ENCODE measurements at places on chromosomes 7 and 10.

DNA sequence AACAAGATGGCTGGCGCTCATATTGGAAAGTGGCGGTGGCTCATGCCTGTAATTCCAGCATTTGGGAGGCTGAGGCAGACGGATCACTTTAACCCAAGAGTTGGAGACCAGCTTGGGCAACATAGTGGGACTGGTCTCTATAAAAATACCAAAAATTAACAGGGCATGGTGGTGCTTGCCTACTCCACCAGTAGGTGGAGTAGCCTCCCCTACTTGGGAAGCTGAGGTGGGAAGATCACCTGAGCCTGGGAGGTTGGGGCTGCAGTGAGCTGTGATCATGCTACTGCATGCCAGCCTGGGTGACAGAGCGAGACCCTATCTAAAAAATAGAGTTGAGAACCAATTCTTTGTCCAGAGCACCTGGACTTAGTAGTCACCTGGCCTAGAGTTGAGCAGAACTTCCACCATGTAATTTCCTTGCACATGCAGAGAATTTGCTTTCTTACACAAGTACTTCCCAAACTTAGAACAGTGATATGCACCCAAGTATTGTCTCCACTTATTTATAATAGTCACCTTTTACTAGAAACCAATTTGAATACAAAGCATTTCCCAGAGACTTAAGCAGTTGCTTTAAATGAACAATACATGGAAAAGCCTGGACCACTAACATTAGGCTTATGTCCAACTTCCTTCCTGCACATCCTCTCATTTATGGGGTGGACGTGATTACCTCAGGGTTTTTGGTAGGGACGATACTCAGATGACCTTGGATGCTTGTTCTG, 15.9 kb downstream of the LAMB4 start:
- DNase-seq, result no peak

DNA sequence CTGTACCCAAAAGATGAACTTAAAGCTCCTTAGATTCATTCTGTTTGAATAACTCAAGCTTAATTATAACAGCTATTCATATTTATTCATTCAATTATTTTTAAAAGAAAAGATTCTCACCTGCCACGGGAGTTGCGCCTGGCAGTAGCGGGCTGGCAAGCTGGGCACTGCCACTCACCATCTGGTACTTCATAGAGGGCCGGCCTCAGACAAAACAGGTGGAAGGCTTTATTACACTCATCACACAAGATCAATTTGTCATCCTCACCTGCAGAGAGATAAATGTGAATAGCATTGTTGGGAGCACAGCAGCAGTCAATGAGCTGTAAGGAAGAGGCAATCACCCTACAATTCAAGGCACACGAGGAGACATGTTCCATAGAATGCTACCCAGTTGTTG, 15.8 kb downstream of the FZD9 start:
- no peak for DNase-seq

- DNase-seq, result no peak
Observed at GRCh38 chr10:69287181-69287580, 8.9 kb downstream of the HK1 start.

- no peak for DNase-seq
Observed at GRCh38 chr7:66776800-66777442, 36.4 kb downstream of the RABGEF1 start.

DNA sequence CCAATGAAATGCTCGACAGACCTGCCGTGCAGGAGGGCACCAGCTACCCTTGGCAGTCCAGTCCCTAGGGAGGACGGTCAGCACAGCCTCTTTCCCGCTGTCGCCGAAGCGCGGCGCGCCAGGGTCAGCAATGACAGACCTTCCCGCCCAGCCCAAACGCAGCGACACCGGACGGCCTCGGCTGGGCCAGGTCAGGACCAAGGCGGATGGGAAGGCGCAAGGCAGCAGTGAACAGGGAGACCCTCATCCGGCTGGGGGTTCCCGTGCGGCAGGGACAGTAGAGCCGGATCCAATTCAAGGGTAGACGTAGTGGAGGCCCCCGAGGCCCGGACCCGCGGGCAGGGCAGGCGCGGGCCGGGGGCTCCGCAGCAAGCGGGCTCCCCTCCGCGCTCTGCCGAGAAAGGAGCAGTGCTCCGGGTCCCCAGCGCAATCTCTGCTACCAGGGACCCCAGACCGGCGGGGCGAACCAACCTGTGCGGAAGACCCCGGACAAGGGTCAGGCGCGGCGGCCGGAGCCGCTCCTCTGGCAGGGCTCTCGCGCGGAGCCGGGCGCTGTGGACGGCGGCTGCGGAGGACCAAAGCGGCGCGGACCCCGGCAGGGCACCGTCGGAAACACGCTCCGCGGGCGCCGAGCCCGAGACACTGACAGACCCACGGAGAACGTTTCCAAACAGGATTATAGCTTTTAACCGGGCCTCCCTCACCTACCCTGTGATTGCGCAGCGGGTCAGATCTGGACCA, at the start of gene SEC31B:
TSS of gene SEC31B (minus strand) at position 551 of the 741 bp plus-strand sequence. CDS start 2,909 bp downstream, outside the sequence.
- no peak for DNase-seq
